A549 treated with ZK216348 at 1 μM for 4 hours (cell line): ENCODE measurements at places on chromosomes 16 and 17. TPM values are rescaled to one million over a fixed set of nuclear protein-coding genes. Genes with fewer than 3 reads are reported as not detected.

DNAH3 gene
- total RNA-seq = 0.05 to 0.20 TPM (median 0.19 TPM) in 5 replicates

CCL3 gene
- not detected in 5 replicates for total RNA-seq

CIITA gene
- total RNA-seq = 0.08 to 0.16 TPM (median 0.16 TPM) in 3 of 5 replicates, not detected in the others

EVI2A gene
- not detected in 5 replicates for total RNA-seq

GFAP gene
- 0.56 to 1.4 TPM (median 0.72 TPM) in 5 replicates for total RNA-seq

CMTM2 gene
- total RNA-seq = not detected in 5 replicates
